ENCODE measurements at places on chromosomes 12 and 14.

GRCh38 chr12:104108755-104109445 is 29.1 kb downstream of the NFYB start:
- peak; percentile 85 for DNase-seq

DNA sequence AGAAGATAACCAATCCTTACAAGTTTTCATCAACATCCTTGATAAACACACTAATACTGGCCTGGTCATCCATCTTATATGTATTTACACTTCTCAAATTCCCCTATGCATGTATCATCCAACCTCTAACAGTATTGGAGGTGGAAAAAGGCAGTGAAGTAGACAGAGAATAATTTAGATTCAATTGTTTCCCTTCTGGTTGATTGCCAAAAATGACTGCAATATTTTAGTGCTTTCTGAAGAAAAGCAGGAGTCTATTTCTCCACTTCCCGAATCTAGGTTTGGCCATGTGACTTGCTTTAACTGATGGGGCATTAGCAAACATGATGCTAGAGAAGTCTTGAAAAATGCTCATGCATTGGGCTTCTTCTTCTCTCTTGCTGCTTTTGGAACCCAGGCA is 78.3 kb upstream of the METAP2 start:
- no peak for DNase-seq

GRCh38 chr14:41570415-41571155 is 36.1 kb upstream of the LRFN5 start:
- DNase-seq = no peak

DNA sequence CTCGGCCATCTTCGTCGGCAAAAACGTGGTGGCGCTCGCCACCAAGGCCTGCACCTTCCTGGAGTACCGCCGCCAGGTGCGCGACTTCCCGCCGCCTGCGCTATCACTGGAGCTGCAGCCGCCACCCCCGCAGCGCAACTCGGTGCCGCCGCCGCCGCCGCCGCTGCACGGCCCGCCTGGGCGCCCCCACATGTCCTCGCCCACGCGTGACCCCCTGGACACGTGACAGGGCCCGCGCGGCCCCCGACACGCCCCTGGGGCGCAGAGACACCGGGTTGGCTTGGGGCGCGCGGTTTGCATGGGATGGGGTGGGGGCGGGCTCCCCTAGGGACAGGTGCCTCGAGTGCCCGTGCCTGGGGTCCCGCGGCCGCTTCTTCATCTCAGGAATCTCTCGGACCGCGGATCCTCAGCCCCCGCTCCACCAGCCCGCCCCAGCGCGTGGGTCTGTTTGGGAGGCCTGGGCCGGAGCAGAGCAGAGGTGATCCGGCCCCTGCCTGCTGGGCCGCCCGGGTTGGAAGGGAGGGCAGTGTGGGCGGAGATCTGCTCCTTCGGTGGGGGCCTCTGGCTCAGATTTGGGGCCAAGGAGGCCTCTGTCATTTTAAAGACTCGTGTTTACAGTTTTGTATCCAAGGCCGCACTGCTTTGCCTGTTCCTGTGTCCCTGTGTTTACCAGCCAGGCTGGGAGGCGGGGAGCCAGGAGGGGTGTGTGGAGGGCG is 3.3 kb downstream of the TMEM121 start:
- DNase-seq = no peak

DNA sequence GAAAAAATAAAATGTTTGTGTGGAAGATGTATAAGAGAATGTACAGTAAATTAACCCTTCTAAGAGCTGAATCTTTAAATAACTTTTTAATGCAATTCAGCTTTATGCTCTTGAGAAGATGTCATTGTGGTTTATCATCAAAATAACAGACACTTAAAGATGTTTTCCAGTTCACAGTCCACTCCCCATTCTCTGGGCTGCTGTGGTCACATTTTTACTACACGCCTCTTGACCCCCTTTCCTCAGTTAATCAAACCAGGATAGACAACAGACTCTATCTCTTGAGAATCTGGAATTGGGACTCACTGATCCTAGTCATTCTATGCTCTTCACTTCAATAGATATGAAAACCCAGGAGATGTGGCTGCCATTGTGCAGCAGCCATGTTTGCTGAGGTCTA is 24.7 kb upstream of the OR6J1 start:
- DNase-seq = no peak

GRCh38 chr14:51367600-51367931 is 127.5 kb downstream of the TMX1 start:
- no peak for DNase-seq

DNA sequence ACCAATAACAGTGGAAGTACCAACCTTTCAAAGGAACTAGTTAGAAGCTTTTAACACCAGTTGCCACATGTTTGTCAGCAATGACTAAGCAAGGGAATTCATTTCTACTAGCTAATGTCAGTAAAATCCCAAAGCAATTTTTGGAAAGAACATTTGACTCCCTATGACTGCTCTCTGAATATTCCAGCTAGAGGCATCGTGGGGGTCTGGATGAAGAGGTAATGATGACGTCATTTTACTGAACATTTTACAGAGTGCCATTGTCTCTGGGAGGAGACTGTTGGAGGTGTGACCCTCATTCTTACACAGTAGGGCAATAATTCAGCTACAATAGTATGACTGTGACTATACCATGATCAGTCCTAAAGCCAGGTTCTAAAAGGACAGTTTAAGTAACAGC is 204.8 kb downstream of the ITPR2 start:
- DNase-seq = no peak

DNA sequence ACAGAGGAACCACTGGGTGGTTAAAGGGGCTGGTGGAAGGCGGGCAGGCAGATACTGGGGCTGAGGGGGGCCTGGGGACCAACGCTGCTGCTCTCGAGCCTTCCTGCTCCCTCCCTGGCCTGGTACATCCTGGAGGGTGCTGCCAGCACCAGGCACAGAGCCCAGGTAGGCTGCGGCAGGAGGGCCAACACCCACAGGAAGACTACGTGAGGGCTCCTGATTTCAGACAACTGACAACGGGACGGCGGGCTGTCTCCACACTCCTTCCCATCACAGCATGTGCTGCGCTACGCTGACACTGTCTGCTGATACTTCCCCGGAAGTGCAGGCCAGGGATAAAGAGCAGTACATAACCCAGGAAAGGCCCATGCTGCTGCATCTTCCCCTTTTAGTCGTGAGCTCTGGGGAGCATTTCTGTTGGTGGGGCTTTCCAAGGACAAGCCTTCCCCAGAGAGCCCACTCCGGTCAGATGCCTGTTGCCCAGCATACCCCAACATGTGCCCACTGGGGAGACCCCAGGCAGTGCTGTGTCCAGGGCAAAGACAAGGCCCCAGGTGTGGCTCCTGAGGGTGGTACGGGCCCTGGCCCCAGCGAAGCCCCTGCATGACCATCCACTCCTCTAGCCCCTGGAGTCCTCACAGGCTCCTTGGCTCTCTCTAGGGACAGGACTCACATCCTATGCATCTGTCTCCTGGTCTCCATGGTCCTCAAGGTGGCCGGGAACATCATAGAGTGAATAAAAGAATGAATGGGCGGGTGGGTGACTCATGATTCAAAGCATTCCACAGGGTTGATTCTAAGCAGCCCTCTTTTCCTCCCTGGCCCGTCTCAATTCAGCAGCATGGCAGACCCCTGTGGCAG is 38.0 kb downstream of the CHGA start:
- no peak for DNase-seq

- DNase-seq = no peak
Observed at GRCh38 chr14:105138021-105138541, 30.5 kb downstream of the JAG2 start.

GRCh38 chr12:27387473-27387872 is 54.8 kb downstream of the BMAL2 start:
- no peak for DNase-seq
